NCI-H2081 treated with DMSO at 0.1 percent for 48 hours (cell line): ENCODE measurements at places on chromosomes 5 and 9.

GRCh38 chr5:103523319-103523718 lies 39.3 kb downstream of the NUDT12 start:
- DNase-seq: no peak

DNA sequence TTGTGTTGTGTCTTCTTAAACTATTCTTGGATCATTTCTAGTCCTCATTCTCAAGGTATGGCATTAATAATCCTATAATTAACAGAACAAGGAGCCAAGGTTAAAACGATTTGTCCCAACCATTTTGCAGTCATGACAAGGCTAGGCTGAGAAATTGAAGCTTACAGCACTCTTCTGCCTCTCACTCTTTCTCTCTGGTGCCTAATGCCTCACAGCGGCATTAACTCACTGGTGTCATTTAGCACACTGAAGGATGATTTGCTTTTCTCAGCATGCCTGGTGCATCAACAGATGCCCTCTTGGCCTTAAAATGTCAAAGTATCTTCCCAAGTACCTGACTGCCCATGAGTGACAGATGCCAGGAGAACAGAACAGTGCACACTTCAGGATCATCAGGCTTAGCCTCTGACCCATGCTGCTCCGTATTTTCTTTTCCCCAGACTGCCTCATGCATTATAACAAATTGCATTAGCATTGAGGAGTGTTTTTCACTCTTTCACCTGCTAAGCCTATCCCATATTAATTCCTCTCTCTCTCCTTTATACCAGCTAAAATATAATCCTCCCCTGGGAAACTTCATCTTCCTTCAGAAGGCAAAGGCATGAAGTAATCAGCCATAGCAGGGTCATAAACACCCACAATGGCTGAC lies 61.1 kb upstream of the SV2C start:
- DNase-seq: no peak

DNA sequence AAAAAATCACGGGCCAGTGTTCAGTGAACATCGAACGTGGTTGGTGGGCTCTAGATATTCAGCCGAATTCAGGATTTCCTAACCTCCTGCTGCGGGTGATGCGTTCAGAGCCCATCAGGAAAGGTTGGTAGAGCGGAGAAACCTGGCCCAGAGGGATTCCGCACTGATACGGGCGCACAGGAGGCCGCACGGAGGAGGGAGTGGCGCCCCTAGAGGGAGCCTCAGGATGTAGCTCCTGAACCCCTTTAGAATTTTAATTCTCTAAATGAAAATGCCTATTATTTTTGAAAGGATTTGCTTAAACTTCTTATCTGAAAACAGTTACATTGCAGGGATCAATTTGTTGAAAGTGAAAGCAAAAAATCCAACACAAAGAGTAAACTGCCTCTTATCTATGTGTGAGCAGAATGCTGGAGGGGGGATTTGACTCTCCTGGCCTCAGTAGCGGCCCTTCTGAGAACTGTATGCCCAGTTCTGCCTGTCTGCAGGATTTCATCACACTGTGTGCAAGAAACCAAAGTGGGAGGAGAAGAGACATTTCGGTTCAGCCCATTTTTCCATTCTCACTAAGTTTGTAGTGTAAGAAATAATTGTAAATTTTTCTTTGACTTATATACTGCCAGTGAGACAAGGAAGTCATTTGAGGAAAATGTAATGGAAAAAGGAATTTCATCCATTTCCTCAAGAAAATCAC lies 75.9 kb downstream of the TENT4A start:
- DNase-seq: no peak

- no peak for DNase-seq
Measured at GRCh38 chr5:58201922-58202648, 257.8 kb downstream of the PLK2 start.

GRCh38 chr9:86424251-86424891 lies 70.2 kb upstream of the TUT7 start:
- no peak for DNase-seq

- no peak for DNase-seq
Measured at GRCh38 chr5:150163035-150163434, 3.5 kb upstream of the CDX1 start.

DNA sequence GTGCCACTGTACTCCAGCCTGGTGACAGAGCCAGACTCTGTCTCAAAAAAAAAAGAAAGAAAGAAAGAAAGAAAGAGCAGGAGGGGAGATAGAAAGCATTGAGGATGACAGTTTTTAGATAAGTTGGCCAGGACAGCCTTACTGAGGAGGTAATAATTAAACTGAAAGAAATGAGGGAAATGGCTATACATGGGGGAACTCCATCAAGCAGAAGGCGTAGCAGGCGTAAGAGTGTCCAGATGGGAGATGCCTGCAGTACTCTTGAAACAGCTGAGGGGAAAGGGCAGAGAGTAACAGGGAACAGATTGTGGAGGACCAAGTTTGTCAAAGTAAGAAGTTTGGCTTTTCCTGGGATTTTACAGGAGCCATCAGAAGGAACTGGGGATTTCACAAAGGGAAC lies 57.5 kb downstream of the HMGCS1 start:
- no peak for DNase-seq

DNA sequence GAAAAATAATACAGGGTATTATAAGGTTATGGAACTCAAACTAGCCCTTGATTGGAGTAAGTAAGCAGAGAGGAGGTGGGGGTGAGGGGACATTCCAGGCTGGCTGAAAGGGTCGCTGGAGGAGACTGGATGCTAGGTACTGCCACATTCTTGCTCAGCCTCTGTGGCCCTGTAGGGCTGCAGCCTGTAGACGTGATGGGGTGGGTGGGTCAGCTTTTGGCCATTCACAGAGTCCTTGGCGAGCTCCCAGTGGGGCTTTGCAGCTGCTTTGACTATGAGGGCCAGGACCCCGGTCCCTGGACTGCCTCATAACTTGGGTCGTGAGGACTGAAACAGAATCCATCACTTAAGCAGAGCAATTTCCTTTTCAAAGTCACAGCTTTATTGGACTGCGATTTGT lies 4.2 kb upstream of the GDNF start:
- no peak for DNase-seq

GRCh38 chr9:83060556-83060955 lies 2.4 kb downstream of the RASEF start:
- peak; percentile 60 for DNase-seq

GRCh38 chr5:139296862-139297326 lies 3.4 kb downstream of the MATR3 start:
- no peak for DNase-seq

- DNase-seq: peak; percentile 44
Measured at GRCh38 chr9:94086486-94087345, 2.5 kb downstream of the PTPDC1 start.

GRCh38 chr5:43231977-43232376 lies 40.0 kb downstream of the NIM1K start:
- no peak for DNase-seq

- DNase-seq: no peak
Measured at GRCh38 chr5:12237837-12238575, 333.8 kb upstream of the CTNND2 start.

DNA sequence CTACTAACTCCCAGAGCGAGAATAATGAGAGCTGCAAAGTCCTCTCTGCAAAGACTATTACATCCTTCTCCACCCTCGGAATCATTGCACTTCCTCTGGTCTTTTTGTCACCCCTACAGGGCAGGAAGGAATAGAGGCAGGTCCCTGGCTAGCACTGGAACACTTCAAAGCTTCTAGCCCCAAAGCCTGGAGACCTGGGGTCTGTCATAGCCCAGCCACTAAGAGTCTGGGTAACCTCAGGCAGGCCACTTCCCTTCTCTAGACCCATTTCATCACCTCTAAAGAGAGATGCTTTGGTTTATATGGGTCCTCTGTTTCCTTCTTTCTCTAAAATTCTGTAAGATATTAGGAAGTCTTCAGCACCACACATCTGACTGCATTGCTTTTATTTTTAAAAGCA lies 6.7 kb downstream of the ADRB2 start:
- no peak for DNase-seq

GRCh38 chr9:137750007-137750406 lies 127.6 kb upstream of the CACNA1B start:
- DNase-seq: no peak

DNA sequence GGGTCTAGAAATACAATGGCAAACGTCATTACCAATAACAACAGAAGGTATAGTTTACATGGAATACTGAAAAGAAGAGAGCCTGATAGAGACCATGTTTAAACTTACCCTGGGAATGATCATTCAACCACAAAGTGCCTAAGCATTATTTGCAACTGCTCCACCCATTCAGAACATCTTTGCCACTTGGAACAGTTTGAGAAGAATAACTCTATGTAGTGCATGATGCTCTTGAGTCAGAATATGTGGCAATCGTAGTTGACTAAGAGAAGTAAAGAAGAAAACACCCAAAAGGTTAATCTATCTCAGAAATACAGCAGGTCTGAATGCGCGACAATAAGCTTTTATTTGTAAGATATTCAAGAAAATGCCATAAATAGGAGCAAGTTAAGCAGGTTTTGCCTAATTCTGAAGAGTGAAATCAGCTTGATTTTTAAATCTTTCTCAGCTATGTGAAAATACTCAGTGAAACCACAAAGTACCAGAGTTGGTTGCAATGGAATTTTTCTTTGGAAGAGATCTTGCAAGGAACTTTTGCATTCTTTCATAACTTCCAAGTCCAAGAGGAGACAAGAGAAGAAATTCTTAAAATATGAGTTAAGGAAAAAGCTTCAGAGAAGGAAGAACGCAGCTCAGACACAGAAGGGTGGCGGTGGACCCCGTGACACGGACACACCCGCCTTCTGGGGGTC lies 64.3 kb downstream of the HABP4 start:
- DNase-seq: no peak

DNA sequence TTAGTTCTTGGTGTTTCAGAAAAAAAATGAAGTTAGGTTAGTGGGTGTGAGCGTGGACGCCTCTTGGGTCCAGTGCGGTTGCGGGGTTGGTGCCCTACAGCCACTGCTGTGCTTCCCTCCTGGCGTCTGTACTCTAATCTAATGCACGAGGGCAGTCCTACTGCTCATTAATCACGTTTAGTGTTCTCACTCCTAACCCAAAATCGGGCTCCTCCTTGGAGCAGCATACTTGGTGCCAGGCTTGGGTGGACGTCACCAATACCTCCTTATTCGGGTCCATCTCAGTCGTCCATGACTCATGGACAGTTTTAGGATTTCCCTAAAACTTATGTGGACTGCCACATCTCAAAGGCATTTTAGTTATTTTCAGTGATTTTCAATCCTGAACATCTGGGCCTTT lies 41.6 kb downstream of the TRIO start:
- no peak for DNase-seq

GRCh38 chr5:80780761-80781285 lies 126.0 kb upstream of the DHFR start:
- DNase-seq: no peak

DNA sequence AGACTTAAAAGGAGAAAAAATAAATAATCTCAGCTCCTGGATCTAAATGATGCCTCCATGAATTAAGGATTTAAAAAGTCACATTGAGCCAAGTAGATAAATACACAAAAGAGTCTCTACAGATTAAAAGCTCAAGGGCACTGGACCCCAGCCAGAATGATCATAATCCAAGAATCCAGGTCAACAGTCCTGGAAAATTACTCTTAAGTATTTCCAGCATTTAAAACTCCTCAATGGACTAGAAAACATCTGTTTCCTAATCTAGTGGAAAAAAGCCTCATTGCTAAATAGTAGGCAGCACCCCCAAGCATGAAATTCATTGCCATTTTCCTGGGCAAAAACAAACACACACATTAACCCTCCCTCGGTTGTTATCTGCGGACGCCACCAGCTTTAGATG lies 96.8 kb downstream of the FRMD3 start:
- DNase-seq: no peak

GRCh38 chr5:171269717-171270116 lies 39.3 kb upstream of the TLX3 start:
- no peak for DNase-seq

DNA sequence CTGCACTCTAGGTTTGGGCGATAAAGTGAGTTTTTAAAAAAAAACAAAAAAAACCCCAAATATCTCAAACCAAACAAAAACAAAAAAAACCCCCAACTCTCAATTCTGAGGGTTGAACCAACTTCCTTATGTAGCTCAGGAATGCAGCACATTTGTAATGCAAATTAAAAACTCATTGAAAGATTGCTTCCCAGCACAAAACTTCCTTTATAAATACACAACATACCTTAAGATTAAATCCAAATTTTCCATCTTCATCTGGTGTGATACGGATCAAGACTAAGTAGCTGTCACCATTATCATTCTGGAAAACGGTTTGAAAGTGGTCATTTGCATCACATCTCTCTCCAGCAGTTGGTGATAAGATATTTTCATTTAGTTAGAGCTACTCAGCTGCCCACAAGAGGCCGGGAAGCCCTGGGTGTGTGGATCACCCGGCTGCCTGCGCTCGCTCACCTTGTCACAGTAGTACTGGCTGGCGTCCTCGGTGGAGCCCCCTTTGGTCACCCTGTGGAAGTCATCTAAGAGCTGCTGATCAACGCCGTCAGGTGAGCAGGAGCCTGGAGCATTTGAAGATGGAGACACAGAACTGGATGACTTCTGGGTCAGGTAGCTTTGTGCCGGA lies 88.2 kb downstream of the PTPN3 start:
- DNase-seq: no peak

DNA sequence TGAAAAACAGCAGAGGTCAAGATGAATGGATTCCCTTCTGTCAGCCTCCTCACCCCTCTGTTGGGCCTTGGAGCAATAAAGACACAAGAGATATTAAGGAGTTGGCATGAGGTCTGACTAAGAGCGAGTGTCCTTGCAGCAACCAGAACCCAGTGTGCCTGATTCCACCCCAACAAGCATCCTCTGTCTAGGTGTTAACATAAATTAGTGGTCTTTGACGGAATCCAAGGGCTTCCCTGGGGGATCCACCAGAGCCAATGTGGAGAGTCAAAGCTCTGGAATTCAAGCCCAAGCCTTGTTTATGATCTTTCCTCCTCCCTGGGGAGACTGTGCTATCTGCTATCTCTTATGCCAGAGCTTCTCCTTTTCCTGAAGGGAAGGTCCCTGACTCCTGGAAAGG lies 128.1 kb upstream of the SMIM23 start:
- DNase-seq: no peak

DNA sequence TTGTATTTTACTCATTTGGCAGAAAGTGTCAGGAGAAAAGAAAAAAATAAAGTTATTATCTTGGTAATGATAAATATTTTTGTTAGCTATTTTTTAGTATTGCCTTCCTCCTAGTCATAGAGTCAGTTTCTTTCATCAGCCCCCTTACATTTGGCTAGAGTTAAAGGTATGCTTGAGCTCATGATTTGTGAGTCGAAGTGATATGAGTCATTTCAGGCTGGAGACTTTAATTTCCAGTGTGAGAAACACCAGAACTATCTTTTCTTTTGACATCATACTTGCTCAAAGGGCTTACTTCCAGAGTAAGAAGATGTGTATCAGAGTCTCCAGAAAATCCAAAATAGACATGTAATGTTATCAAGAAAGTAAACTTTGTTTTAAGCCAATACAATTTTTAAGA lies 746.7 kb upstream of the TYRP1 start:
- no peak for DNase-seq

GRCh38 chr5:82747986-82748385 lies 329.2 kb downstream of the TMEM167A start:
- no peak for DNase-seq
